Kidney glomerular epithelial cell (primary cell): ENCODE measurements at places on chromosomes 1 and 21.

- DNase-seq, result no peak
These were observed 360.4 kb upstream of the NR5A2 start for GRCh38 chr1:199667089-199667488.

- no peak for DNase-seq
These were observed 834 bp upstream of the C8B start for GRCh38 chr1:56966698-56966999.

DNA sequence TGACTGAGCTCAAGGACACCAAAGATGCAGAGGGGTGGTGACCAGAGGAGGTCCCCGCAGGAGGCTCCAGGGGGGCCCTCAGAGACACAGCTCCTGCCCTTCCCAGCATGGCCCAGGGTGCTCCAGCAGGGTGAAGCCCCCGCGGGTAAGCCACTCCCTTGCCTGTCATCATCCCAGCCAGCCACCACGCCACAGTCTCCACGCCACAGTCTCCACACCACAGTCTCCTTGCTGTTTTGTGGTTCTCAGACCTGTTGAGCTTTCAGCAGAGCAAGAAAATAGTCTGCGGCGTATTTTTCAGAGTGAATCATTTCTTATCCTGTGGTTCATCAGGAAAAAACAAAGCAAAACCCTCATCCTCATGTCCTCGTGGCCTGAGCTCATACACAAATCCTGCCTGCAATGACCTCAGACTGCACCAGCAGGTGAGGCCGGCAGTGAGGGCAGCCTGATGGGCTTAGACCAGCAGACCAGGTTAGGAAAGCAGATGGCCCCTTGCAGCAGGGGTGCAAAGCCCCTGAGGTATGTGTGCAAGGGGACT is 25.7 kb upstream of the ABCG1 start:
- no peak for DNase-seq

GRCh38 chr1:145916745-145917144 is 1.8 kb downstream of the PEX11B start:
- DNase-seq, result no peak

- DNase-seq, result no peak
These were observed 7.7 kb upstream of the CDK11B start for GRCh38 chr1:1666526-1666925.

- DNase-seq, result no peak
These were observed 74.5 kb downstream of the ITPKB start for GRCh38 chr1:226664413-226665101.
